ENCODE measurements at places on chromosomes 7 and 10. TPM values are rescaled to one million over a fixed set of nuclear protein-coding genes. Genes with fewer than 3 reads are reported as not detected.

GRCh38 chr7:14714161-14714728, 188.3 kb downstream of the DGKB start:
- no peak for DNase-seq

DNA sequence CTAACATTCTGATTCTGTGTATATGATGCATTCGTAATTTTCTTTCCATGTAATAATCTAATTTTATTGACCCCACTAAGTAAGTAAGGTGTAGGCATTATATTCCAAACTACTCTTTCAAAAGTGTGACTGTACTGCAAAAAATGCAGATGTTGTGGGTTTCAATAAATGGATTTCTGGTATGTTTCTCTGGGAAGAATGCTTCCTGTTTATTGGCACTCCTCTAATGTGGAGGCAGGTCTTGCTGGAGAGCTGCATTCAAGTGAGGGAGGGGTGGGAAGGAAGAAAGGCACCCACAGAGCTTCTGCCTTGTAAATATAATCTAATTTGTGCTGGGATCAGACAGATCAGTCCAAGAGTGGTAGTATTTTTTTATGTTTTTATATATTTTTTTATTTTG, 23.9 kb downstream of the ST7 start:
- no peak for DNase-seq

PRSS1 gene
- total RNA-seq: not detected

GPRIN2 gene
- total RNA-seq: not detected
